ENCODE measurements at places on chromosomes 2 and 18. TPM values are rescaled to one million over a fixed set of nuclear protein-coding genes. Genes with fewer than 3 reads are reported as not detected.

The SERPINB10 gene
- total RNA-seq = 2.3 TPM

The SLC16A14 gene
- total RNA-seq = 0.92 TPM

The RNF152 gene
- 14.4 TPM for total RNA-seq

The PROKR1 gene
- total RNA-seq = not detected

The NTSR2 gene
- not detected for total RNA-seq

The ZBTB7C gene
- under 0.01 TPM for total RNA-seq

The SH3BP4 gene
- total RNA-seq = 45.9 TPM

The MRO gene
- not detected for total RNA-seq

Data from foreskin keratinocyte (primary cell).